ENCODE measurements at places on chromosomes 6 and 20.

GRCh38 chr6:113763311-113763766 lies 93.8 kb upstream of the MARCKS start:
- peak; percentile 51 for DNase-seq

DNA sequence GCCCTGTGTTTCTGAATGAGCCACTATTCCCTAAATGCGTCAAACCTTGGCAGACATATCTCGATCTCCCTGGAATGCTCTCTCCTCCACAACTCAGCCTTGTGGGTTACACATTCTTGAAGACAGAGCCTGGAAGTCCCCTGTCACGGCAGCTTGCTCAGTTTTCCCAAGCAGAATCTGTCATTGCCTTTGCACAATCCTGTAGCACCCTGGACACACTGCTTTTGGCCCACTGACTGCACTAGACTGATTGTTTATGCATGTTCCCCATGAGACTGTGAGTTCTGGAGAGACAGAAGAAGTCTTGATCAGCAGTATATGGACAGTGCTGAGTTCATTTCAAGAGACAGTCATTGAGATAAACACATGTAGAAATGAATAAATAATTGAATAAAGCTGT lies 406.7 kb downstream of the CD83 start:
- peak; percentile 57 for DNase-seq

DNA sequence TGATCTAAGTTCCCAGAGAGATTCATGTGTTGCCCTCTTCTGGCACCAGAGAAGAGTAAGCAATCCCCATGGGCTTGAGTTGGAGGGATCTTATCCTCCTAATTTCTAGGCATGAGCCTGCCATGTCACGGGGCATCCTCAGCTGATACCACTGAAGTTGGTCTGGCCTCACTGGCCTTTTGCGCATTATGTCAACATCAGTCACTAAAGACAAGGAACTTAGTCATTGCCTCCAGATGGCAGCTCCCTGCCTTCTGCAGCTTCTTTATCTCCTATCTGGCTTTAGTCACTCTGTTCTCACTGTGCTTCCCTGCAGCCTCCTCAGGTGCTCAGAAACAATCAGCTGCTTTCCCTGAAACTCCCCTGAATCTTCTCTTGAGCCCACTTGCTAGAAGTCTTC lies 312.2 kb downstream of the ADGRG6 start:
- peak; percentile 55 for DNase-seq

DNA sequence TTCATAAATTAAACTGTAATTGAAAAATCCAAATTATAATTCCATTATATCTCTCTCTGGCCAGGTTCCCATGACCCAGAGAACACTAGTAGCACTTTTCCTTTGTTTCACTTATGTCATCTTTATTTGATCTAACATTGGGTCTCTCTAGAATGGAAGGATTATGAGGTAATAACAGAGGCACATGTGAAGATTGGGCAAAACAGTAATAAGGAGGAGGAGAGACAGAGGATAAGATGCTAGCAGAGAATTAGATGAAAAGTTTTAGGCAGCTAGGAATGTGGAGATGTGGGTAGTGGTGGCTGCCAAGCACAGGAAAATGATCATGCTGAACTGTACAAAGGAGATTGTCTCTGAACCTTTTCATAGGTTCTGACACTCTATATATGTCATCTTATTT lies 3.3 kb downstream of the TAB2 start:
- DNase-seq, result no peak

DNA sequence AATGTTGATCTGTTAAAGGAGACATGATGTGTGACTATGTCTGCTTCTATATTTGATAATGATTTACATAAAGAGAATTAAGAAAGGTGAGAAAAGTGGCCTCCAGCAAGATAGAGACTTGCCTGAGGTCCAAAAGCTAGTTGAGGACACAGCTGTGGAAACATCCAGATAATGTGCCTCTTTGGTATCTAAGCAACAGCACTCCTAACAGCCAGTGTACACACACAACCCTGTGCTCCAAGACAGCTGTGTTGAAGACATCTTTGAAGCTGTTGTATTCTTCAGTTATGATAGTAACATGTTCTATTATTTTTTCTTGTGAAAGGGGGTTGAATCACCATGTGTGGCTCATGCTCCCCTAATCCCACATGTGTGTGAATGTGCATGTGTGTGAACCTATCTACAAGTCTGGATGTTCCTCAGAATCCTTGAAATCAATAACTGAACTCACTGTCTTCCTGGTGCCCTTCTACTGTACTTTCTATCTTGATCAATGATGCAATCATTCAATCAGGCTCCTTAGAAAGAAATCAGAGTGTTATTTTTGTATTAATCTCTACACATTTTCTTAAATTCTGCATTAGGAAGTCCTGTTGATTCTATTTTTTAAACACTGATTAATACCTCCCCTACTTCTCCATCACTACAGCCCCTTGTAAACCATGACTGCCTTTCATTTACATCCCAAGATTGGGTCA lies 116.7 kb upstream of the SSTR4 start:
- DNase-seq, result peak; percentile 20

DNA sequence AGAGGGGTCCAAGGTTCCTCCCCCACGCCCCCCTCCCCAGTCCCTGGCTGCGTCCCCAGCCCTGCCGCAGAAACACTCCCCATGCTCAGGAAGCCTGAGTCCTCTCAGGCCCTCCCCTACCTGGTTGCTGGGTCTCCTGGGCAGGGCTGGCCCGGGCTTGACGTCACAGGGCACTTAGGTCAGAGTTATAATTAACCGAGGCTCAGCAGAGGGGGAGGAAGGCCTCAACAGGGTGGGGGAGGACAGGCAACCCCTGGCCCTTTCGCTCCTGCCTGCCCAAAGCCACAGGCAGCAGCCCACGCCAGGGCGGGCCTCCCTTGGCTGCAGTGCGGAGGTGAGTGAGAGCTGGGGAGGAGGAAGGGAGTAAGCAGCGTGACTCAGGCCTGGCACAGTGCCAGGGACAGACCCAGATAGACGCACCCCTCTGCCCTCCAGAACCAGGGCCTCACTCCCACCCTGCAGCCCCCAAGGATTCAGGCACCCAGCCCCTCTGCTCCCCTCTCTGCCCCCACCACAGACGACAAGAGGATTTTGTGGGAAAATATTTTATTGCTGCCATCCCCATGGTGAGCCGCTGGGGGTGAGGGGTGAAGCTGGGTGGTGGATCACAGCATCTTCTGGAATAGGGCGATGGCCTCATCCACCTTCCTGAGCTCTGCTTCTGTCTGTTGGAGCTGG lies at the start of gene VWA7:
VWA7 (minus strand) TSS at position 340 of the 678 bp plus-strand sequence. CDS start 549 bp downstream, outside the sequence.
- peak; percentile 95 for DNase-seq

DNA sequence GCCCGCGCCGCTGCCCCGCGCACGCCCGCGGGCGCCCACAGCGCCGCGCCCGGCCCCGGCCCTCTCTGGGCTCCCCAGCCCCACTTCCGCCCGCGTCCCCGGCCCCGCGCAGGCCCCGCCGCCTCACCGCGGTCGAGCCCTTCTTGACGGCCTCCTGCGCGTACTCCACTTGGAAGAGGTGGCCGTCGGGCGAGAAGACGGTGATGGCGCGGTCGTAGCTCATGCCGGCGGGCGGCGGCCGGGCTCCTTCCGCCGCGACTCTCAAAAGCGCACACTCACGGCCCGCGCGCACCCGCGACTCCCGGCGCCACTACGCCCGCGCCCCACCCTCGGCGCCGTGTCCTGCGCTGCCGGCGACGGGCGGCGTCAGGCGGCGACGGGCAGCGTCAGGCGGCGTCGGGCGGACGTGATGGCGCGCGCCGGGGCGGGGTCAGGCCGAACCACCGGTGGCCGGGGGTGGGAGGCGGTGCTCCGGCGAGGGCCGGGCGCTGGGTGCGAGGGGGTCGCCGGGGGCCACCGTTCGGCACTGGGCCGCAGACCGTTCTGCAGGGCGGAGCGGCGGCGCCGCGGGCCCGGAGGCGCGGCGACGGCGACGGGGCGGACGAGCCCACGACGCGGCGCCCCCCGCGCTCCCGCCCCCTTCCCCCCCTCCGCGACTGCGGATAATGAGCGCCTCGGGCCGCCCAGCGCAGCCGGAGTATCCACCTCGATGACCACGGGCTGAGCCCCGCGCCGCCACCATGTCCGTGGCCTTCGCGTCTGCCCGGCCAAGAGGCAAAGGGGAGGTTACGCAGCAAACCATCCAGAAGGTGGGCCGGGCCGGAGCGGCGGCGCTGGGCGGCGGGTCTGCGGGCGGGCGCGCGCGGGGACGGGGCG lies at the start of the genes PSMA7 and SS18L1:
PSMA7 (minus strand) TSS at position 314 of the 876 bp plus-strand sequence; CDS start at position 223, 91 bp downstream.
SS18L1 (plus strand) TSS at position 689 of the 876 bp plus-strand sequence; CDS start at position 741, 52 bp downstream.
- DNase-seq, result peak; percentile 90

GRCh38 chr20:51326201-51326819 lies 216.2 kb downstream of the NFATC2 start:
- no peak for DNase-seq

DNA sequence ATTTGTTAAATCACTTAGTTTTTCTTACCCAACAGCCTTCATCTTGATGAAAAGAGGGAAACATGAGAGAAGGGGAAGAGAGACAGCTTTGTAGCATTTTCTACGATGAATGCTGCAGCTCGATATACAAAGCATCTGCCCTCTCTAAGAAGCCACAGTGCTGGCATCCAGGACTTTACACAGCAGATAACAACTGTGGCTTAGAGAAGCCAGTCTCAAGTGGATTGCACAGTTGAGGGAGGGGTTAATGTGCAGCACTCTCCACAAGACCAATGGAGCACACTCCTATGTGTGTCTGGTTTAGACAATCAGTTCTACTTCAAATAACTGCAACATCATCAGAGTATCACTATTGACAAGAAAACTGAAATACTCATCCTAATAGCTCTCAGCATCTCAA lies 5.8 kb downstream of the C6orf120 start:
- no peak for DNase-seq

DNA sequence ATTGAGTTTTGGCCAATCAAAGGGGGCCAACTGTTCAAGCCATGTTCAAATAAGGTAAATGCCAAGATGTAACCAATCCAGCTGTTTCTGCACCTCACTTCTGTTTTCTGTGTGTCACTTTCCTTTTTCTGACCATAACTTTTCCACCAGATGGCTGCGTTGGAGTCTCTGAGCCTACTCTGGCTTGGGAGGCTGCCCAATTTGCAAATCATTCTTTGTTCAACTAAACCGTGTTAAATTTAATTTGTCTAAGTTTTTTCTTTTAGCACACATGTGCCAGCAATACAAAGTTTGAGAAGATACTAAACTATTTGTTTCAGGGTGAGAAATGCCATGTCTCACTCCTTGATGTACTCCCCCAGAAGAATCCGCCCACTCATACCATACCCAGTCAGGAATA lies 52.1 kb downstream of the IYD start:
- no peak for DNase-seq
